ENCODE measurements at places on chromosomes 6 and 20. TPM values are rescaled to one million over a fixed set of nuclear protein-coding genes. Genes with fewer than 3 reads are reported as not detected.

The MUC21 gene
- total RNA-seq, result not detected

The PRL gene
- not detected for total RNA-seq

The FHL5 gene
- 25.3 TPM for total RNA-seq

DNA sequence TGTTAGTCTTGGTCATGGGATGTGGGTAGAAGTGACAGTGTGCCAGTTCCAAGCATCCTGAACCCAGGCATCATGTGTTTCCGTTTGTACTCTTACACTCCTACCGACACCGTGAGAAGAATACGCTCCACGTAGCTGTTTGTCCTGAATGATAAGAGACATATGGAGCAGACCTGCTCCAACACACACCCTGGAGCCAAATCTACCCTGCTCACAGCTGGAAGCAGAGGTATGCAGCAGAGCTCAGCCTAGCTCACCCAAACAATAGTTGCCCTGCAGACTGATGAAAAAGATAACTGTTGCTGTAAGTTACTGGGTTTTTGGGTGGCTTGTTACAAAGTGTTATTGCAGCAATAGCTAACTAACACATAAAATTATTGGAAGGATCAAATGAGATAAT lies 14.3 kb upstream of the PDSS2 start:
- DNase-seq, result no peak
- no peak overlapping the region for H3K4me3 ChIP-seq
- no peaks in the 10 kb centered on the region for H3K4me1 ChIP-seq
- no peak overlapping the region for H3K27ac ChIP-seq

- H3K36me3 ChIP-seq, result no peaks in the 10 kb centered on the region
- no peaks in the 10 kb centered on the region for H3K27me3 ChIP-seq
- H3K4me3 ChIP-seq, result no peak overlapping the region
These were observed 69.5 kb downstream of the DAAM2 start for GRCh38 chr6:39861663-39862062.

DNA sequence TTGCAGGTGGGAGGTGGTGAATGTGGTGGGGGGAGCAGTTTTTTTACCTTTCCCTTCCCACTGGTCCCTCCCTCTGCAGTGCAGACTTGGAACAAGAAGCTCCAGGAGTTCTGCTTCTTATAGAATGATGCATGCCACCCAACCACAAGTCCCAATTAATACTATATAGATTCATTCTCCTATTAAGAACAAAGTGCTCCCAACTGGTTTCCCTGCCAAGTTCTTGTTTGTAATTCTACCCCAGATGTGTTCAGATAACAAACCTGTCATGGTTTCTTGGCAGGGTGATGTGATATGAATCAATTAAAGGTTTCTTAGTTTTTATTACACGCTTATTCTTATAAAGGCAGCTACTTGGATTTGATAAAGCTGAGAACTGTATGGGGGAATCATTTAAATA lies 23.9 kb downstream of the HDDC2 start:
- H3K4me1 ChIP-seq, result no peaks in the 10 kb centered on the region
- DNase-seq, result no peak
- H3K36me3 ChIP-seq, result no peaks in the 10 kb centered on the region
- H3K27me3 ChIP-seq, result no peaks in the 10 kb centered on the region
- no peak overlapping the region for H3K4me3 ChIP-seq

DNA sequence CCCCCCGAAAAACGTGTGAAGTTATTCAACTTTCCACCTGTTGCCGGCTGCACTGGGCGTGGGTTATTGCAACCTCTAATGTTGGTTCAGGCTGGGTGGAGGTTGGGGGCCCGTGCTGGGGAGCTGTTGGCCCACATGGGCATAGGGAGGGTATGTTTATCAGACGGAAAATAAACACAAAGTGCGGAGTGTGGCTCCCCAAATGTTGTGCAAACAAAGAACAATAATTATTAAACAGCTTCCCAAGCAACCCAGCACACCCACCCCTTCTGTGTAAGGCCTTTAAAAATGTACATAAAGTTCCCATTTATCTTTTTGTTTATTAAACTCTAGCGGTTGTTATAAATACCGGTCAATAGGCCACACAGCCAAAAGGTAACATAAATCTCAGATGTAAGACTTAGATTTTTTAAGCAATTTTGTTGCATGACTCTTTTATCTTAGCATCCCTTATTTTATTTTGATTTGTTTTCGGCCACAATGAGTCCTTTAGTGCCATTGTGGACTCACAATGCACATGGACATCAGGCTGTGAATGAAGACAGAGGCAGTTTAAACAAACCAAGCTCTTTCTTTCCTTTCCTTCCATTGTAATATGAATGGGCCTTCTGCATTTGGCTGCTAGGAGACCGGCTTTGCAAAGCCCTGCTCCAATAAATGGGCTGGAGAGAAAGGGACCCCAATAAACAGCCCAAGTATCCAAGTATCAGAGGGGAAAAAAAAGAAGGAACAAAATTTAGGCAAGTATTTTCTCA lies 6.9 kb upstream of the DLL1 start:
- no peaks in the 10 kb centered on the region for H3K36me3 ChIP-seq
- H3K4me3 ChIP-seq, result no peak overlapping the region
- no peak for DNase-seq

DNA sequence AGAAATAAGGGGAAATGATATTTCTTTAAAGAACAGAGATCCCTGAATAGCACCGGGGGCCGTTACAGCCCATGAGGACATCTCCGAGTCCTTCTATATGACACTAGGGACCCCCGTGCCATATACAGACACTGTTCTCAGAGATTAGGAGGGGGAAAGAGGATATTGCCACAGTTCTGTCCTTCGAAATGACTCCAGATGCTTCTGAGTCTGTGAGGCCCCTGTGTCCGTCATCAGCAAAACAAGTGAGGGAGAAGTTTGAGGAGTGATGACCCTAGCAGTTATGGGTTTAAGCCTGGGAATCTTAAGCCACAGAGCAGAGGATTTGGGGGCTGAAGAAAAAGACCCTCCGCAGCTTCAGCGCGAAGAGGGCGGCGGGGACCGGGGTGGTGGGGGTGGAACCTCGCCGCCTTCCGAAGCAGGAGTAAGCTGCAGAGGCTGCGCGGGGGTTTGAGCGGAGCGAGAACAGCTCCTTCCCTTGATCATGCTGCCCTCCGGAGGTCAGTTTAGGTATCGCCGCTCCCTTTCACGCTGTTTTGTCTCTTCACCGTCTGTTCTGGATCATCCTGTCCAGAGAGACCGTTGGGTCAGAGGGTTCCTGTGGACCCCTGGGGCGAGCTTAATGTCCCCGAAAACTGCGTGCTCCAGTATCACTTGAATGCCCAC lies 23.6 kb downstream of the VPS52 start:
- H3K4me3 ChIP-seq, result peak overlapping the region; percentile 51
- H3K27me3 ChIP-seq, result no peaks in the 10 kb centered on the region
- DNase-seq, result peak; percentile 93

GRCh38 chr6:131976545-131977061 lies 25.4 kb upstream of the CCN2 start:
- peaks cover 9% of the 10 kb centered on the region for H3K4me1 ChIP-seq
- DNase-seq, result no peak
- no peak overlapping the region for H3K27ac ChIP-seq
- no peak overlapping the region for H3K4me3 ChIP-seq

DNA sequence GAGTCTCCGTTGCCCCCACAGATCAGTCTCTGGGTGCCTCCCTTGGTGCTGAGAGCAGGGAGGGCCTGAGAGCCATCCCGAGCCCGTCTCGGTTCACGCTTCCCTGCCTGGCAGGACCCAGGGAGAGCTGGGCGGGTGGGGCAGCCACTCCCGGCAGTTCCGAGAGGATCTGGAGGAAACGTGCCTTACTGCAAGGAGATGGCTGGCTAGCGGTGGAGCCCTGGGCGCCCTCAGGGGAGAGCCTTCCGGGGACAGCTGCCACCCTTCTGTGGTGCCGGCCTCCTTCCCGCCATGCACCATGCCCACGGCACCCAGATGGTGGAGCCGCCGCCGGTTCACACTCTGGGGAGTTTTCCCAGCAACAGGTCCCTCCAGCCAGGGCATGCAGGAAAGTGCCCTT lies 45.8 kb upstream of the SLCO4A1 start:
- H3K27me3 ChIP-seq, result no peaks in the 10 kb centered on the region
- H3K36me3 ChIP-seq, result no peaks in the 10 kb centered on the region
- H3K27ac ChIP-seq, result no peak overlapping the region
- peaks cover 3% of the 10 kb centered on the region for H3K4me1 ChIP-seq
